ENCODE measurements at places on chromosomes 13 and 19. TPM values are rescaled to one million over a fixed set of nuclear protein-coding genes. Genes with fewer than 3 reads are reported as not detected.
A peak's percentile ranks its signal among the peaks of the same experiment; 100 is the strongest.

GRCh38 chr13:48160606-48161278 is 65.8 kb upstream of the MED4 start:
- no peak for DNase-seq

- DNase-seq, result no peak
Measured at GRCh38 chr13:70623239-70623638, 515.0 kb upstream of the KLHL1 start.

HSPB6 gene
- not detected for total RNA-seq

- no peak for DNase-seq
Measured at GRCh38 chr13:98691360-98691759, 61.1 kb downstream of the SLC15A1 start.

DNA sequence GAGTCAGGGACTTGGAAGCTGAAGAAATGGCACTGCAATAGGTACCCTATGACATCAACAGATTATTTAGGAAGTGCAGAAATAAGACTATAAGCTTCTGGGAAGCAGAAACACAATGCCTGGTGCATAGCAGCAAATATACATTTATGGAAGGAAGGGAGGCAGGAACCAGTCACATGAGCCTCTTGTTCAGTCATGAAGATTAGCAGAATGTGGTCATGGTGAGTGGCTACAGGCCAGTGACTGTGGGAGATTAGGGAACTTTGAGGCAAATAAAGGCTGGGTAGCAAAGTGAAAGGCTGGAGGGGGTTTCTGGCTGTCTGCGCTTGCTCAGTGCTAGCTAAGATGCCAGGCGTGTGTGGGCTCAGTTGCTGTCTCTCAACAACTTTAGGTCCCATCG is 96.3 kb downstream of the EPSTI1 start:
- DNase-seq, result no peak

- DNase-seq, result no peak
Measured at GRCh38 chr13:72545030-72545719, 182.3 kb downstream of the MZT1 start.

- DNase-seq, result no peak
Measured at GRCh38 chr19:55487924-55488687, at the start of gene SSC5D. Gene SSC5D (plus strand): TSS chr19:55488436. CDS start chr19:55488590, 154 bp downstream.

DNA sequence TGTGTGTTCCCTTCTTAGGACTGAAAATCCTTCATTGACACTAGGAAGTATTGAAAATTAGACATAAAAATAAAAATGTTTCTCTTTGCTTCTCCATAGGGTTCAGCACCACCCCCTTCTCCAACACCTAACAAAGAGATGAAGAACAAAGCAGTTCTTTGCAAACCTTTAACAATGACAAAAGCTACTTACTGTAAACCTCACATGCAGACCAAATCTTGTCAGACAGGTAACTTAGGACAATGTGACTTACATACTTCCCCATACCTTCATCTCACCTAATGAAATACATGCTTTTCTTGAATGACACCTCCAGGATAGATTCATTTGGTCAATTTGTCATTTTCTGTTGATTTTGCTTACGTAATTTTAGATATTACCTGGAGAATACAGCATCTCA is 99.9 kb downstream of the ZMYM2 start:
- DNase-seq, result no peak

- DNase-seq, result no peak
Measured at GRCh38 chr13:33144358-33144784, 128.1 kb downstream of the KL start.

GRCh38 chr13:84294576-84294975 is 412.3 kb upstream of the SLITRK1 start:
- no peak for DNase-seq

DNA sequence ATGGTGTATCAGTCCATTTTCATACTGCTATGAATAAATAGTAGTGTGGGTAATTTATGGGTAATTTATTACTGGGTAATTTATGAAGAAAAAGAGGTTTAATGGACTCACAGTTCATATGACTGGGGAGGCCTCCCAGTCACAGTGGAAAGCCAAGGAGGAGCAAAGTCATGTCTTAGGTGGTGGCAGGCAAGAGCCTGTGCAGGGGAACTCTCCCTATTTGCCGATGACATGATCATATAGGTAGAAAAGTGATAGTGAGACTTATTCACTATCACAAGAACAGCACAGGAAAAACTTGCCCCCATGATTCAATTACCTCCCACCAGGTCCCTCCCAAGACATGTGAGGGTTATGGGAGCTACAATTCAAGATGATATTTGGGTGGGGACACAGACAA is 1137.7 kb downstream of the UQCRFS1 start:
- no peak for DNase-seq

DNA sequence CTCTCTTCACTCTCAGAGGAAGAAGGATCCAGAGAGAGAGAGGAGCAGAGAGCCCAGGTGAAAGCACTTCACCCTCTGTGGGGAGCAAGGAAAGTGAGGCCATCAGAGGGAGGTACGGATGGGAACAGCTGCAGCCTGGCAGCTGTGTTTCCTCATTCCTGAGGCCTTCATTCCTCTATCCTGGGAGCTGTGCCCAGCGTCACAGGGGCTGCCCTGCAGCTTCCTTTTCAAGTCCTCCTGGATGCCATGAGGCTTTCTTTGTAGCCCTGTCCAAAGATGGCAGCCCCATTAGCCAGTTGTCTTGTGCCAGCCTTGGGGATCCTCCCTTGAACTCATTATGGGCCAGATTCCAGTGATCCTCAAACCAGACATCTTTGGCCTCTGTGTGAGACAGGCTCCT is 76.8 kb upstream of the PCDH8 start:
- no peak for DNase-seq

DNA sequence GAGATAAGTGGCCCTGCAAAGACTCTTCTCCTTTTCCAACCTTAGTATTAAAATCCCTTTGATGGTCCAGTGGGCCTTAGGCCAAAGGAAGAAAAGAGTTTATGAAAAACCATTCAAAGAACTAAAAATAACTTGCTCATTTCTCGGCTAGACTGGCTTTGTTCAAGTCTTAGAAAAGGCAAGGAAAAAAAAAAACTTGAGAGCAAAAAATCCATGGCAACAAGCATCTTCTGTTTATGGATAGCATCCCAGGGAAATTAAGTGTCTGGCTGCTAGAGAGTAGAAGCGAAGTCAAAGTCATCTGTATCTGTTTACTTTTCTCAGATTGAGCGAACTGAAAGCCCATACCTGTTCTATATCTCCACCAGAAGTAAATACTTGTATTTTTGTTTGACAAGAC is 129.6 kb downstream of the KCTD15 start:
- no peak for DNase-seq

DNA sequence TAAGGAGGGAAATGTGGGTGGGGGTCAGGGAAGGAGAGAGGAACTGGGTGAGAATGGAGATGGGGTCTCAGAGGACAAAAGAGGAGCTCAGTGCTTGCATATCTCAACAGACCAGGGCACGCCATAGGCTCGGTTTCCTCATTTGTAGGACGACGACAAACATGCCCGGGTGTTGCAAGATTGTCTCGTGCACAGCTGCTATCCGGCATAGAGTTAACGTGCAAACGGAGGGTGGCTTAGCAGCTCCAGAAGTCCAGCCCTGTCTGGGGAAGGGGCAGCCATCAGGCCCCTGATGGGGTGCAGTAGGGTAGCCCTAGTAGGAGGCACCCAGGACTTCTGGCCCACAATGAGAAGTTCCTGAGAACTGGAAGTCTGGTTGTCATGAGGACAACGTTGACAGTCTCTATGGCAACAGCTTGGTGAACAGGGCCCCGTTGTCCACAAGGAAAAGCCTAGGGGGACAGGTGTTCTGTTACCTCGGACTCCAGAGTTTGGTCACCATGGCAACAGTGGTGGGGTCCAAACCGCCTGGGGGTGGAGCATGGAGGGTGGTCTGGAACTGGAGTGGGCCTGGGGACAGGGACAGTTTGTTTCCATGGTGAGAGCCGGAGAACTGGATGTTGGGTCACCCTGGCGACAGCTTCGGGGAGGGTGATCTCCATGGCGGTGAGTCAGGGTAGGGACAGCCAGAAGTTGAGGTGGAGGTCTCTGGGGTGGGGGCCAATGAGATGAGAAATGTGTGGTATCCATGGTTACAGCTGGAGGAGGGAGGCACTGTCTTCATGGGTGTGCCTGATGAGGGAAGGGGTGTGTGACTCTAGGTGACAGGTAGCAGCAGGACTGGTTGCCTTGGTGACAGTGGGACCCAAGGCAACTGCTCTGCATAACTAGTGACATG is 16.8 kb downstream of the TM6SF2 start:
- no peak for DNase-seq

DNA sequence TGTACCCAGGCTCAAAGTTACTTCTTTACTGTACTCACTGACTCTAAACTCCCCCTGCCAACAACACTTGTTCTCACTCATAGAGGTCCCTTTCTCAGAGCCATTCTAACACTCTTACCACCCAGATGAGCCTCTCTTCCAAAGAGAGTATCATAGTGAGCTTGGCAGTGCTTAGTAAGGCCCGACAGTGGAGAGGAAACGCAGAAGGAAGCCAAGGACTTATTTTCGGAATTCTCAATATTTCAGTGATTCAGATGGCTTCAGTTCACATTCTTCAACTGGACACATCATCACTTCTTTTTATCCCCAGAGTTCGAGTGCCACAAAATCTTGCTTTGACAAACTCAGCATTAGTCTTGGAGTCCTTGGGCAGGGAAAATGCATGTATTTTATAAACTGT is 285.9 kb downstream of the DNAJC15 start:
- DNase-seq, result no peak

DNA sequence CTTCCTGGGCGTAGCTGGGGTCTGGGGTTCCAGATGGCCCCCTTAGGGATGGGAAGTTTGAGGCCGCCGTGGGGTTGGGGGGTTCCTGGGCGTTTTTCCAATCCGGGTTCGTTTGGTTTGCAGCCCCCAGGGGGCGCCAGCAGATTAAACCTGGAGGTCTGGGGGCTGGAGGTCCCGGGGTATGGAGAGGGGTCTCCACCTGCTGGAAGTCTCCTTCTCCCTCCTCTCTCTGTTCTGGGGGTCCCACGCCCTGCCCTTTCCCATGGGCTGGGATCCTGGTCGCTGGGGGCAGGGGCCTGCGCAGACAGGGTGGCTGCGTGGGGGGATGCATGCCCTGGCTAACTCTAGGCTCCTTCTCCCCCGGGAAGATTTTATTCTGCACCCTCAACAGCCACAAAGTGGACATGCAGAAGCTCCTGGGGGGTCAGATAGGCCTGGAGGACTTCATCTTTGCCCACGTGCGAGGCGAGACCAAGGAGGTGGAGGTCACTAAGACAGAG is 899 bp downstream of the GIPC3 start:
- no peak for DNase-seq

DNA sequence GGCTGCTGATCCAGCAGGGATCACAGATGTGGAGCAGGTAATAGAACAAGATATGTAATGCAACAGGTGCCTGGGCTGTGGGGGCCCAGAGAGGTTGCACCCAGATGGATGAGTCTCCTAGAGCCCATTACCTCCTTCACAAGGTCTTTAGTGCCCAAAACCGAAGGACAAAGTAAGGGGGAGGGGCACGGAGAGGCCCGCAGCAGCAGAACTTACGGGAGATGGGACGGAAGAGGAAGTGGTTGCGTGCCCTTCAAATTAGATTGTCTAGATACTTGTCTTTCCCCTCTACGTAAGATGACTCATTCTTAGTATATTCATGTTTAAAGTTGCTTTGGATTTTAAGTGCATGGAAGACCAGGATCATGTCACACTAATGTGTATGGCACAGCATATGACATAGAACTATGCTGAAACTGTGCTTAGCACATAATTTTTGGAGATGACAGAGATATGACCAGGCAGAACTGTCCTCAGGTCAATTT is 5.7 kb upstream of the MRPS31 start:
- DNase-seq, result peak; percentile 59

DNA sequence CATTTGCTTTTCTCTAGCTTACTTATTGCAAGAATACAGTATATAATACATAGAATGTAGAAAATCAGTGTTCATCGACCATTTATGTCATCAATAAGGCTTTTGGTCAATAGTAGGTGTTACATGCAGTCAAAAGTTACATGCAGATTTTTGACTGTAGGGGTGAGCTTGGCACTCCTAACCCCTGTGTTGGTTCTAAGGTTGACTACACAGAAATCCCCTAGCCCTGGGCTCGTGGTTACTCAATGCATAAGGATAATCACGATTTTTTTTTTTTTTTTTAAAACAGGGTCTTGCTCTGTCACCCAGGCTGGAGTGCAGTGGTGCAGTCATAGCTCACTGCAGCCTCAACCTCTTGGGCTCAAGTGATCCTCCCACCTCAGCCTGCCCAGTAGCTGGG is 4.0 kb upstream of the NWD1 start:
- no peak for DNase-seq

SLC25A41 gene
- 0.50 TPM for total RNA-seq

GRCh38 chr13:30708541-30708940 is 26.8 kb upstream of the ALOX5AP start:
- DNase-seq, result no peak

DNA sequence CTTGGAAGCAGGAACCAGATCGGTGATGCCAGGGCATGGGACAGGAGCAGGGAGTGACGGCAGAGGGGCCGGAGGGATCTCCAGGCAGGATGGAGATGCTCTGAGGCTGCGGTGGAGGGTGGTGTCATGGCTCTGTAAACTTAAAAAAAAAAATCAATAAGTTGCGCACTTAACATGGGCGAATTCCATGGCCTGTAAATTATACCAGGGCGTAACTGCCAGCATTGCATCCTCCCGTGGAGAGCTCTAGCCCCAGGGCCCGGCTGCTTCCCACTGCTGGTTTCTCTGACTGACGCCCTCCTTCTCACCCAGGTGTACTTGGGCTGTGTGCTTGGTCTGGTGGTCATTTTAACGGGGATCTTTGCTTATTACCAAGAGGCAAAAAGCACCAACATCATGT is 8.7 kb downstream of the ATP12A start:
- no peak for DNase-seq

GRCh38 chr19:41689993-41690800 is 2.1 kb upstream of the CEACAM7 start:
- no peak for DNase-seq

GRCh38 chr19:47049307-47049700 is 880 bp upstream of the TMEM160 start:
- DNase-seq, result no peak

DNA sequence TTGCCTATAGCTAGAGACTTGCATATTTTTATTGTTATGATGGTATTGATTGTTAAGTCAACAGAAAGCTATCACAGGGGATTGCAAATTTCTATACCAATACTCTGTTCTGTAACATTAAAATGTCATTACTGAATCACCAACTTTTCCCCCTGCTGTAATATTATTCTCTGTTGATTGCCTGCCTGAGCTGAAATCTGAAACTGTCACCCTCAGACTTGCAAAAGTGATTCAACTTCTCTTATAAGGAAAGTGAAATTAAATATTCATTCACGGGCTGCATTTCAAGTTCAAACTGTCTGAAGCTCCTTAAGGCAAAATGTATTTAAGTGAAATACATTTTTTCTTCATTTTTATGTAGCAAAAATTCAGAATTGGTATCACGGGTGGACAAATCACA is 723.2 kb downstream of the PCDH9 start:
- DNase-seq, result no peak

ADAMTSL5 gene
- 5.7 TPM for total RNA-seq
